ENCODE measurements at places on chromosomes 12 and 14.

DNA sequence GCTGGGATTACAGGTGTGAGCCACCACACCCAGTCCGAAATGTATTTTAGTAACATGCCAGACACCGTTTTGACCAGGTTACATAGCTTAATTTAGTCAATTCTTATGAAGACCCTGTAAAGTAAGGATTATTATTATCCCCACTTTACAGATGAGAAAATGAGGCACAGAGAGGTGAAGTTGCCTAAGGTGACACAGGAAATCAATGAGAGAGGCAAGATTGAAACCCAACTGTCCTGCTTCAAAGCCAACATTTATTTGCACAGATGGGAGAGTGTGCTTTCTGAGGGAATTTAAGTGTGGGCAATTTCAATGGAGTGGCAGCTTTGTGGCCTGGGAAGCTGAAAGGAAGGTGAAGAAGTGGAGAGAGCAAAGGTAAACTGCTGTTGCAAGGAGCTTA, 19.1 kb upstream of the EPS8 start:
- no peak for DNase-seq

- no peak for DNase-seq
These were observed 111.4 kb downstream of the STXBP6 start for GRCh38 chr14:24938593-24938992.

- DNase-seq: no peak
These were observed 11.0 kb downstream of the TPH2 start for GRCh38 chr12:71949646-71950045.

GRCh38 chr12:93990832-93991803, 157.3 kb upstream of the PLXNC1 start:
- DNase-seq: peak; percentile 85

DNA sequence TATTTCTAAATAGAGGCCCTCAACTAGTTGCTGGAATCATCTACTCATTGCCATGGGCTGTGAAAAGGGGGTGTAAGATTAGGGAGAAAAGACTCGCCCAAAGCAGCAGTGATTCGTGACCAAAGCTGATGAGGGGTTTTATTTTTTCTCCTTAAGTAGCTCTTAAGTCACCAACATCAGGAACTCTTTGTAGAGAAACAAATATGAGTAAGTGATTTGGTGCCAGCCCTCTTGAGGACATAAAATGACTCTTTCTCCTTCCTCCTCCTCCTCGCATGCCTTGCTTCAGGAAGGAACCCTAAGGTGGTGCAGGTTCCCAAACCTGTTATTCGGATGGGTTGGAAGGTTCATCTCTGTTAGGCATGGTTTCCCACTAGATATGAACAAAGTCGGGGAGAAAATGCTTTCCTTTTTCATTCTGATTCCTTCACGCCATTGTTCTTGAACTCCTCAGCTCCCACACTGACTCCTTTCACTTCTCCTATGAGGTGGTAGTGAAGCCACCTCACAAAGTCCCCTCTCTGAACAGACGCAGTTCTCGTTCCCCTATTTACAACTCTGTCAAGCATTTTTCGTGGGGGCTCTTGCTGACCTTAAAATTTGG, 113.4 kb downstream of the ETV6 start:
- DNase-seq: peak; percentile 76

GRCh38 chr14:70780396-70781075, 28.8 kb downstream of the MAP3K9 start:
- no peak for DNase-seq

DNA sequence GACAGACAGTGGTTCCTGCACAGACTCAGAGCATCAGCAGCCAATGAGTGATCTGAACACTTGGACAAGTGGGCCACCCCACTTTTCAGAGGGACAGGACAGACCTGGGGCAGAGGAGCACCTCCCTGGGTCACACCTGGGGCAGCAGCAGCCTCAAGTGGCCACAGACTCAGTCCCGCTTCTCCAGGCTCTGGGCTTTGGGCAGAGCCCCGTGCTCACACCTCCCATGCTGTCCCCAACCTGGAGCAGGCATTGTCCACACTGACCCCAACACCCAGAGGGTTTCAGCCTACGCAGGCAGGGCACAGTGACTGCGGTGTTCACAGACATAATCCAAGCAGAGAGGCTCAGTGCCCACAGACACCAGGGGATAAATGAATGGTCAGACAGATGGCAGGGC, 135.5 kb upstream of the SFSWAP start:
- no peak for DNase-seq

- DNase-seq: no peak
These were observed 9.1 kb upstream of the BDKRB2 start for GRCh38 chr14:96195441-96196081.

- DNase-seq: no peak
These were observed 435.9 kb downstream of the TMTC2 start for GRCh38 chr12:83122623-83122934.

DNA sequence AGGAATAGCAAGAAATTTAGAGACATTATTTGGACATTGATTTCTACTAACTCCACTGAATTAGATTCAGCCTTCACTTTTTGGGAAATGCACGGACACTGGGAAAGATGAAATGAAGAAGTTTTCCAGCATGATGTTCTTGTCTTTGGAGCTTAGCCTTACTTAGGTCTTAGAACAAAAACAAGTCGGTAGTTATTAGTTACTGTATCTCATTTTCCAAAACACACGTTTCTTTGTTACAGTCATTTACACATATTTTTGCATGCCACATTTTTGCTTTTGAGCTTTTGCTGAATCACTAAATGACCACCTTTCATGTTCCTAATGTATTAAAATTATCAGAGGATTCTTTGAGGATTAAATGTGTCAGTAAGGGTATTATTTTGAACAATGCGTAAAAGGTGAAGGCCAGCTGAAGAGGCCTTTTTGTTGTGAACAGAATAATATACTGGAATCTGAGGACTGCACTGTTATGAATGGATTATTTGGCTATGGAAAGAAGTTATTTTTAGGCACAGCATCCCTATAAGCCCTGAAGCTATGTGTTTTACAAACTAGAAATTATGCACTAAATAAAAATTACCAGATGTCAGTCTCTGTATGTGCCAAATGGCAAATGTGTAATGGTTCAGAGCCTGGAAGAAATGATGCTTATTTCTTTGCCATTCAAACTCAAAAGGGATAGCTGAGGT, 138.2 kb downstream of the SRGAP1 start:
- DNase-seq: no peak

DNA sequence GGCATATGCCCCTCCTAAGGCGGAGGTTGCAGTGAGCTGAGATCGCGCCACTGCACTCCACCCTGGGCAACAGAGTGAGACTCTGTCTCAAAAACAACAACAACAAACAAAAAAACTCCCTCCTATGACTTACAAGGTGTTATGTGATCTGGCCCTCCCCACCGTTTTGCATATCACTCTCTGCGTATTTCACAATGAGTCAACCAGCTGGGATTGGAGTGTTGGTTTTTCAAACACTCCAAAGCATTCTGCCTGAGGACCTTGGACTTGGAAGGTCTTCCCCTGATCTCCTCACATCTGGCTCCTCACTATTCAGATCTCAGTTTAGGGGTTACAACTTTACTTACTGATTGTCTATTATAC, 14.0 kb downstream of the MANSC1 start:
- DNase-seq: no peak

DNA sequence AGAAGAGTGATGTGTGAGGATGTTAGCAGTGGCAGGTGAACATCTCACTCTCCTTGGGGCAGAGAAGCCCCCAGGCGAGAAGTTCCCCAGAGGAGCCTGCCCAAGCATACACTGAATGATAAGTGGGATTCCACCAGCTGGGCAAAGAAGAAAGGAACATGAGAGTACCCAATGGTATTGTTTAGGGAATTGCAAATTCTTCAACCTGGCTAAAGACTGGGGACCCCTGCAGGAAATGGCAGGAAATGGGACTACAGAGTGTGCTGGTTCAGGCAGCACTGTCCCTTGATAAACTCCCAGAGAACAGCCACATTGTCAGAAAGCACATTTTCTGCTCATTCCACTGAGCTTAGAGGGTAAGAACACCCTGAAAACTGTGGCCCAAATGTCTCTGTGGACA, 121.3 kb downstream of the RPS29 start:
- no peak for DNase-seq

GRCh38 chr14:104385111-104385510, 194.5 kb upstream of the C14orf180 start:
- DNase-seq: no peak

GRCh38 chr12:5262885-5263284, 169.0 kb upstream of the NTF3 start:
- DNase-seq: no peak

DNA sequence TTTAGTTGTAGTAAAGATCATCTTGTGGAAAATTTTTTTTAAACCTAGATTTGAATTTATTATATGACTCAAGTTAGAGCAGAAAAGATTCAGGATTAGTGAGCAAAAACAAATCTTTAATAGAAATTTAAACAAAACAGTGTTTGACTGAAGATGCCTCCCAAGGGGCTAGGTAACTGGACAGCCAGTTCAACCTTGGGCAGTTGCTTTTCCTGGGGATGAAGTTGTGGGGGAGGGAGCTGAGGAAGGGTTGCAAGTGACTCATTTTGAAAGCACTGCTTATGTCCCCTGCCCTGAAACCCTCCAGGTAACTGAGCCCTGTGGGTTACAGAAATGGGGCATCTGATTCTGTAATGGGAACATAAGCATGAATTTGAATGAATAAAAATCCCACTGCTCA, 13.1 kb downstream of the CFAP54 start:
- DNase-seq: no peak

GRCh38 chr12:10140001-10140400, 10.0 kb upstream of the CLEC7A start:
- DNase-seq: peak; percentile 38

GRCh38 chr12:64059685-64060084, 162.4 kb downstream of the KICS2 start:
- DNase-seq: no peak

DNA sequence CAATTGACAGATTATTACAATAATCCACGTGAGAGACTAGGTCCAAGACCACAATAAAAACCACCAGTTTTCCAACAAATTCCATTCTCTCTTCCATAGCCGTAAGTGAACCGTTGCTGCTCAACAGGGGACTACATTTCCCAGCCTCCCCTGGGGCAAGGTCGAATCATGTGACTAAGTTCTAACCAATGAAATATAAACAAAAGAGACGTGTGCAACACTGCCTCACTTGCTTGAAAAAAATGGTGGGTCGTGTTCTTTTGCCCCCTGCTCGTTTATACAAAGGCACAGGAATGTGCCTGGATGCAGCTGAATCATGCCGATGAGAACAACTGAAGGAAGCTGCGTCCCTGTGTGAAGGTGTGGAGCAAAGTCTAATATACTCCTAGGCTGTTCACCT, 51.1 kb downstream of the HSPB8 start:
- peak; percentile 31 for DNase-seq

GRCh38 chr12:2061402-2061801, 8.6 kb downstream of the CACNA1C start:
- no peak for DNase-seq

DNA sequence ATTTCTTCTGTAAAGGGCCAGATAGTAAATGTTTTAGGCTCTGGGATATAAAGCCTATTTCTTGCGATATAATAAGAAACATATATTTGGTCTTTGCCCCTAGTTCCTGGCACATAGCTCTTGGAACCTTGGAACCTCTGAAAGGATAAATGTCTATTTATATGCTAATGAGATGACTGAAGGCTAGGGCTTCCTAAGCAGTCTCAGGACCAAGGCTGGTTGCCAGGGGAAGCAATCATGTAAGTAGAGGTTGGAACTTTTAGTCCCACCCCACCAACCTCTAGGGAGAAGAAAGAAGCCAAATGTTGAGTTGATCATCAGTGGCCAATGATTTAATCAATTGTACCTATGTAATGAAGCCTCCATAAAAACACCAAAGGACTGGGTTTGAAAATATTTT, 26.6 kb upstream of the NFYB start:
- no peak for DNase-seq

GRCh38 chr12:116455540-116456329, 103.4 kb upstream of the MAP1LC3B2 start:
- DNase-seq: peak; percentile 96

DNA sequence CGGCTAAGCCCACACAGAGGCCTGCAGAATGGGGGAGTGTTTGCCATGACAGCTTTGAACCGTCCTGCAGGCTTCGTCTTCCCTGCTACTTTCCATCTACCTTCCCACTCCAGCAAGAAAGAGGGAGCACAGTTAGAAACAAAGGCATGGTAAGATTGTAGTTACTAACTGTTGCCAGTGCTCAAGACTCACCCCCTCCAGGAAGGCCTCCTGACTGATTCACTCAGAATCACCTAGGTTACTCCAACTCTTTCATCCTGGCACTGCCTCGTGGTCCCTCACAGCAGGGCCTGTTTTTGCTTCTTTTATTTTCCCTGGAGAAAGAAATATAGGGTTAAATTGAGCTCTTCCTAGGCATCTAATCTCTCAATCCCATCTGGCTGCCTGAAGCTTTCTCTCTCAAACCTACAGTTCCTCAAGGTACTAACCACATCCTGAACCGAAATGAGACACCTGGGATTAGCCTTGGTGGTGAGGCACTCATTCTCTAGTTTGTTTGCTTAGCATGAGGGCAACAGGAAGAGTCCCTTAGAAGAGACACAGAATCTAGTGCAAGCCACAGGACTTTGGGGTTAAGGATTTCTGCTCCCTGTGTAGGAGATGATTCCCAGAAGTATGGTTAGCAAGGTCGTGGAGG, 7.8 kb downstream of the GALNT6 start:
- no peak for DNase-seq

- no peak for DNase-seq
These were observed 14.0 kb downstream of the SMCO2 start for GRCh38 chr12:27460471-27460978.

DNA sequence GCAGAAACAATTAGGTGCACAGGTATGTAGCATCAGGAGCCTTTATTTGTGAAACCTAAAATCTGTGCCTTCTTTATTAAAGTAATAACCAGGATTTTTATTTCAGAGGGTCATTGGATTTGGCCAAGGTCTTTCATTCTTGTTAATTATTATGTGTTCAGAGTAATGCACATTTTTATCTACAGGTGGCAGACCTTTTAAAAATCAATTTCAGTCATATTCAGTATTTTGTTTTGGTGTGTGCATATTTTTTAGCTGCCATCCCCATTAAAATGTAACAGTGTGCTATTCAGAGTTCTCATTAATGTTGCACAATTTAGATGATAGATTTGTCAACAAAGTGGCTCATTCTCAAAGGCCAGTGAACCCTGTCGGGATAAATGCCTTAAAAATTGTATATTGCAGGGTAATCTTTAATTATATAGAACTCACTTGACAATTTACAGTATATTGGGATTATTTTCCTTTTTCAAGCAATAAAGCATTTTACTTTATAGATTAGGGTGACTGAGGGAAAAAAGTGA, 319.3 kb upstream of the SOX5 start:
- DNase-seq: no peak

- DNase-seq: no peak
These were observed 79.8 kb downstream of the TMEM260 start for GRCh38 chr14:56659378-56659777.

DNA sequence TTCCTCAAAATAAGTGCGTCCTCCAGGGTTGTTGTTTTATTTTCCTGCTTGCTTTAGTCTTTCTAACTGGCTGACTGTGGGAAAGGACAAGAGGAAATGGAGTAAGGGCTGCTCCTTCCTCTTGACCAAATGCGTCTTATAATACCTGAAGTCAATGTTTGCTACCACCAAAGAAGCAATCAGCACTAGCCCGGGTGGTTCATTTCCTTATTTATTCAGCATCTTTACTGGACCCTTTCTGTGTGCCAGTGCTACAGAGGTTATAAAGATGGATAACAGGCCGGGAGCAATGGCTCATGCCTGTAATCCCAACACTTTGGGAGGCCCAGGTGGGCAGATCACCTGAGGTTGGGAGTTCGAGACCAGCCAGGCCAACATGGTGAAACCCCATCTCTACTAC, 15.1 kb upstream of the RPS6KA5 start:
- DNase-seq: no peak
